ENCODE measurements at places on chromosomes 13 and 19.

DNA sequence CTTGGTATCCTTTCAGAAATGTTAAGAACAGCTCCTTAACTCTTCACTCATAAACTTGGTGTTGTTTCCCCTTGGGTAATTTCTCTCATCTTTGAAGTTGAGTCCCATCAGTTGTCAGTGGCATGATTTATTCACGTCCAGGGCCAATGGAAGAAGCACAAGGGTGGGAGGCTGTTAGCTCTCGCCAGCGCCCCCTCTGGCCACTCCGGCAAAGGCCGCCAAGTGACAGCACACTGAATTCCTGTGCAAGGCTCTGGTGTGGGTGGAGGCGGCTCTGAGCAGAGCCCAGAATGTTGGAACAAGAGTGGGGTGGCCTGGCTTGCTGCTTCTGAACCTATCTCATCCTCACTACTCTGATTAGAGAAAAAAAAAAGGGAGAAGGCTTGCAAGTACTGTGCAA is 13.1 kb upstream of the MEDAG start:
- DNase-seq, result no peak

DNA sequence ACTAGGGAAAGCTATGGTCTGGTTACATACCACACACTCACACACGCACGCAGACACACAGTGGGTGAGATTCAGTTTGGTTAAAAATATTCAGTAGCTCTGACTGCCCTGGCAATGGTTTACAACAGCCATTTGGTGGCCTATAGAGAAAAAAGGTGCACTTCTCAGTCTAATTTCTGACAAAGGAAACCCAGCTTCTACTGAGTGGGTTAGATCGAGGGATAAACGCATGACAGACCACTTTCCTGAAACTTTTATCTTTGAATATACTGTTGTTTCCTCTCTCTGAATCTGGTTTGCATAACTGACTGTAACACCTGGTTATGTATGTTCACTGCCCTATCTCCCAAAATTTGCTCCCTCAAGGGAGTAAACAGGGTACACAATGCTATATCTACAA is 2.5 kb downstream of the LIG4 start:
- no peak for DNase-seq

DNA sequence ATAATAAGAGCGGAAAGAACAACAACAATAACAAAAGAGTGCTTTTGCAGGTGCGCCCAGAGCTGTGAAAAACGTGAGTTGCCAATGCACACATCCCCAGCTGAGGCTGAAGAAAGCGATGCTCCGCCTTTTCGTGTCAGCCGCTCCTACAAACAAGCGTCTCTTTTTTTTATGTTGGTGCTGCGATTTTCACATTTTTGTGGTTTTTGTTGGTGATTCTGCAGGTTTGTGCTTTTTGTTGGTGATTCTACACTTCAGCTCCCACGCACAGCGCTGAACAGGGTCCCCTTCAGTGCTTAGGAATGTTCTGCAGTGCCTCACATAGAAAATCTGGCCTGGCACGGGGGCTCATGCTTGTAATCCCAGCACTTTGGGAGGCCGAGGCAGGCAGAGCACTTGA is 7.3 kb upstream of the SBK3 start:
- DNase-seq, result peak; percentile 65

DNA sequence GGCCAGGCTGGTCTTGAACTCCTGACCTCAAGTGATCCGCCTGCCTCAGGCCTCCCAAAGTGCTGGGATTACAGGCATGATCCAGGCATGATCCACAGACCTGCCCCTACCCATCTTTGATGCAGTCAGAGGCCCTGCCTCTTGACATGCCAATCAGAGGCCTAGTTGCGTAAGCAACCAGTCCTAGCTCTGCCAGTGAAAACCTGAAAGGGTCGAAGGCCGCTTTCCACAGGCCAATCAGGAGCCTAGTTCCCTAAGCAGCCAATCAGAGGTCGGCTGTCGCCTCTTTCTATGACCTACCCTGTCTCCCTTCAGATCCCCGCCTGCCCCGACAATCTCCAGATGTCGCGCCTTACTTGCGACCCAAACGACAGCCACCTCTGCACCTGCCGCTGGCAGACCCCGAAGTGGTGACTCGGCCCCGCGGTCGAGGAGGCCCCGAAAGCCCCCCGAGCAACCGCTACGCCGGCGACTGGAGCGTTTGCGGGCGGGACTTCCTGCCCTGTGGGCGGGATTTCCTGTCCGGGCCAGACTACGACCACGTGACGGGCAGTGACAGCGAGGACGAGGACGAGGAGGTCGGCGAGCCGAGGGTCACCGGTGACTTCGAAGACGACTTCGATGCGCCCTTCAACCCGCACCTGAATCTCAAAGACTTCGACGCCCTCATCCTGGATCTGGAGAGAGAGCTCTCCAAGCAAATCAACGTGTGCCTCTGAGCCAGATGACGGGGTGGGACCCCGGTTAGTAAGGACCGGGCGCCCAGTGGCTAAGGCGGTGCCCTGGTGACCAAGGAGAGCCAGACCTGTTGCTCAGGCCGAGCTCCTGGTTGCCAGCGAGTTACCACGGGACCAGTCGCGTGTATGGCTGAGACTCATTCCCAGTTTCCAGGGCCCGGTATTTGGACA is 6.3 kb downstream of the SYDE1 start:
- DNase-seq, result no peak

GRCh38 chr19:40305403-40305802 is 20.3 kb upstream of the AKT2 start:
- peak; percentile 55 for DNase-seq

- DNase-seq, result no peak
These were observed 205.4 kb downstream of the SHISA2 start for GRCh38 chr13:25846222-25846984.

- peak; percentile 47 for DNase-seq
These were observed 7.1 kb upstream of the PNMA8A start for GRCh38 chr19:46478356-46478986.

DNA sequence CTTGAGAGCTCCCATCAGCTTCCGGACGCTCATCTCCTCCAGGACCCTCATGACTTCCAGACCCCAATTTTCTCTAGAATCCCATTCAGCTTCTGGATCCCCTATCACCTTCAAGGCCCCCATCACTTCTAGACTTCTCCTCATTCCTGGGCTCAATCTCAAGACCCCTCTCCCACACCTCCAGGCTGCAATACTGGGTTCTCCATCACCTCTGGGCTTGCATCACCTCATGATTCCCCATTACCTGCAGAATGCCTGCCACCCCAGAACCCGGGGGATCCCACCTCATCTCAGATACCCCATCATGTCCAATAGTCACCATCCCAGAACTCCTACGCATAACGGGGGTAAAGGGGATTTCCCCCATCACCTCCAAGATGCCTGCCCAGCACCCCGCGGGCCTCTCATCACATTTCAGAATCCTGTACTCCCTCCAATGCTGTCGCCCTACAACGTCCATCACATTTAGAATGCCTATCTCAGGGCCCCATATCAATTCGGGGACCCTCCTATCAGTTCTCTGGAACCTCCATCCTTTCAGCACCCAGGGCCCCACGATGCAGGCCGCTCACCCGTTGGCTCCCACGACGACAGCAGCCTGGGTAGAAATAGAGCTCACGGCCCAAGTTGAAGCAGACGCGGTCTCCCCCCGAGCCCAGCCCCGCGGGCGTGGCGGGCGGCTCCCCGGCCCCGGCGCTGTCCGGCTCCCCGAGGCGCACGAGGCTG is 738 bp downstream of the DMWD start:
- DNase-seq, result no peak

DNA sequence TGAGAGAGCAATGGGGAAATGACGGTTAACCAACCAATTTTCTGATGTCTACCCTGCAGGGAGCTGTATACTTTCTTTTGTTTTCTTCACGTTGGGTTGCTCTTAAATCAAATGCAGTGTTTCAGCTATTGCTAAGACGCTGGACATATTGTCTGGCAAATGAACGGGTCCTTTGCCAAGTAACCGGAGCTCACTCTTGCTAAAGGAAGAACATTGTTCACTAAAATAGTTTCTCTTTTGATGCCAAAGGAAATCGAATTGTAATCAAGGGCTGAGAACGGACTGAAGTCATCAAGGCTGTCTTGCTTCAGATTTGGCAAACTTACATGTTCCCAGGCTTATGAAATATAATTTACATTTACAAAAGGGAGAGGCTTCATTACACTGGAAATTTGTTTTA is 142.3 kb upstream of the ARGLU1 start:
- DNase-seq, result no peak

- DNase-seq, result no peak
These were observed 26.5 kb downstream of the TUBGCP3 start for GRCh38 chr13:112561478-112561877.

DNA sequence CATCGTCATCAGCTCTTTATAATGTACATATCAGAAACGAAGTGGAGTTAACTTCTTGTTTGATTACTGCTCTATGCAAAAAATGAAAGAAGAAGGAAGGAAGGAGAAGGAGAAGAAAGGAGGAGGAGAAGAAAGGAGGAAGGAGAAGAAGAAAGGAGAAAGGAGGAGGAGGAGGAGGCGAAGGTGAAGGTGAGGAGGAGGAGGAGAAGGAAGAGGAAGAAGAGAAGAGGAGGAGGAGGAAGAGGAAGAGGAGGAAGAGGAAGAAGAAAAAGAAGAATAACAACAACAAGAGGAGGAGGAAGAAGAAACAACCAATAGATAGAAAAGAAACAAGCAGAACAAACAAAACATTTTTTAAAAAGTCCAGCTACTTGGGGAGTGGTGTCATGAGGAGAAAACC is 13.1 kb downstream of the NUFIP1 start:
- no peak for DNase-seq

DNA sequence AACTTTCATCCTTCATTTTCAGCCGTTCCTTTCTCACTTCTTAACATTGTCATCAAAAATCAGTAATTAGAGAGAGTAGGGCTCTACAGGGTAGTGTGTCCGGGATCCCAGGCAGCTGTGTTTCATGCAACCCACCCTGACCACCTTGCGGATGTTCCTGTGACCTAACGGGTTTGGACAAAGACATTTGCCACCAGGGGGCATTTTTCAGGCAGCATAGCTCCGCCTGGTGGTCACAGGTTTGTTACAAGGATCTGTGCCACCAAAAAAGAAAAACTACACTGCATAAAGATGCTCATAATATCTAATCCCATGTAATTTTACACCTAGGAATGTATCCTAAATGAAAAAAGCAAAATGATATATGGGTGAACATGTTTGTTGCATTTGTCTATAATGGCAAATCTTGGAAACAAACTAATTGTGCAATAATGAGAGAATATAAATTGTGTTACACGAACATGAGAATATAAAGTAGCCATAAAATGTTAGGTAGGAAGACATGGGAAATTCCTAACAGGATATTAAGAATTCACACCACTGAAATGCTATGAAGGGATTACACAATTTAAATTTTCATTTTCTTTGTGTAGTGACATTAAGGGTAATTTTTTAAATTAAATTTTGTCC is 123.0 kb downstream of the SLC7A1 start:
- no peak for DNase-seq

GRCh38 chr19:17335575-17335974 is 920 bp upstream of the ANO8 start:
- no peak for DNase-seq

DNA sequence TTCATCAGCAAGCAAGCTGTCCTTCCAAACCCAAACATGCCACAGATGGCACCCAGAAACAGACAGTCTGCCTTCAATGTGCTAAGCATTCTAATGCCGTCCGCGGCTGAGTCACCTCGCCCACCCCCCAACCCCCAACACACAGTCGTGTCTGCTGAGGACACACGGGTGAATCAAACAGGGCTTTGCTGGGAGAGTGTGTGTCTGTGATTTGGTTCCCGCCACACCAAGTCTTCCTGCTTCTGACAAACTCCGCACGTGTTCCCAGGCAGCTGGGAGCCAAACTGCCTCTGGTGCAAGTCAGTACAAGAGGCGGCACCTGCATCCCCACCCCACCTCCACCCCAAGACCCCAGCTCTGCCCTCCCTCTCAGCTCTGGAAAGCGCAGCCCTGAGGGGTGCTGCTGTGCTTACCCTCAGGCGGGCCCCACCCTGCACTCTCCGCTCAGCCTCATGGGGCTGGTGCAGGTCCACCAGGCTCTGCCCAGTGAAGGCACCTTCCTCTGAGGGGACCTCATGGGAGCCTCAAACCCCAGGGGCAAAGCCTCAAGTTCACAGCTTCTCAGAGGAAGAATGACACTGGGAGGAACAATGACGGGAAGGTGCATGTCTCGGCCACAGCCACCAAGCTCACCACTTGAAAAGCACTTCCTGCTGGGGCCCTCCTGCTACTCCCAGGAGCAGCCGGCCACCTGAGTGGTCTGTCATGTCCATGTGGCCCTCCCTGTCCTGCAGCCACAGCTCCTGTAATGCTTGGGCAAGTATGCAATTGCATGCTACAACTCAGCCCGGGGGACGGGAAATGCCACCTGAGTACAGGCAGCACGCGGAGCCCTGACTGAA is 15.0 kb upstream of the SLC35E1 start:
- DNase-seq, result no peak

DNA sequence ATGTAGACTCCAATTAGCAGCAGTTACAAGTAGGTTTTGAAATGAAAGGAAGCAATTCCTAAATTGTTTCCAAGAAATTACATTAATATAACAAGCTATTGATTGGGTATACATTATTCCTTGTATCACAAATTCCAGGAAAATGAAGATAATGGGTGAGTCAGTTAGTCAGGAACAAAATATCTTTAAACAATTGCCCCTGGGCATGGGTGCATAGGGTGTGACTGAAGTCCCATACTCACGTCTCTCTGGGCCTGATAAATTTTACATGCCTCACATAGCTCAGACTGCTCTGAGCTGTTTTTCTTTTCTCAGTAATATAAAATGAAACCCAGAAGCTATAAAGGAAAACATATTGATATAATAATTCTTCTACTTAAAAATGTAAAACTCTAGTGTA is 87.8 kb downstream of the FNDC3A start:
- no peak for DNase-seq

- no peak for DNase-seq
These were observed 3.7 kb upstream of the ACP7 start for GRCh38 chr19:39080431-39080830.

GRCh38 chr13:39023316-39023715 is 14.6 kb downstream of the PROSER1 start:
- peak; percentile 13 for DNase-seq

DNA sequence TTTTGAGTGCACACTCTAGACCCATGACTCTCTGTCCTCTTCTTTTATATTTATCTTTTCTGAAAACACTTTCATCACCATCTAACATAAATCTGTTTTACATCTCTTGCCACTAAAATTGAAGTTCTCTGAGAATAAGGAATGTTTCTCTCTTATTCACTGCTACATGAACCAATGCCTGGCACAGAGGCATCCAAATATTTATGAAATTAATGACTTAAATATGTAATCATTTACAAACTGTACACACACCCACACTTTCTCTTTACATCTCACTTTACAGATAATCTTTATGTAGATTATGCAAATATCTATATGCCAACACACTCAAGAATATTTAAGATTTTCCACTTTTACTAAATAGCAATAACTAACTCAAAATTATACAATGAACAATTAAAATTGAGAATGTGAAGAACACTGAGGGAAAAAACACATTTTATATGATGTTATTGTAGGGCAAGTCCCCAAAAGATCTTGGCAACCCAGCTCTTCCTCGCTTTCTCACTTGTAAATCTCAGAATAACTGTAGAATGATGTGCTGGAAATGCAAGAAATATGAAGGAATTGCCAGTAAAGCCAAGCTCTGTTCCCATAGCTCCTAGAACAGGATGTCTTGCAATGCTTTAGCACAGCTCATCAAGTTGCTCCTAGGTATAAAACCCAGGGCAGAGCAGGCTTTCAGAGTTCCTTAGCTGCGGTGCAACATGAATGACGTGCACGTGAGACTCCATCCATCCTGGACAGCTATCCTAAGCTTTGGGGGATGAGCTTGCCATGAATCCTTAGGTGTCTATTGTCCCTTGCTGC is 50.7 kb downstream of the UGGT2 start:
- no peak for DNase-seq

Measured in fibroblast of skin of left biceps (primary cell).